ENCODE measurements at places on chromosomes 3 and 15.

- DNase-seq = no peak
Observed at GRCh38 chr3:31948280-31948679, 32.8 kb downstream of the OSBPL10 start.

DNA sequence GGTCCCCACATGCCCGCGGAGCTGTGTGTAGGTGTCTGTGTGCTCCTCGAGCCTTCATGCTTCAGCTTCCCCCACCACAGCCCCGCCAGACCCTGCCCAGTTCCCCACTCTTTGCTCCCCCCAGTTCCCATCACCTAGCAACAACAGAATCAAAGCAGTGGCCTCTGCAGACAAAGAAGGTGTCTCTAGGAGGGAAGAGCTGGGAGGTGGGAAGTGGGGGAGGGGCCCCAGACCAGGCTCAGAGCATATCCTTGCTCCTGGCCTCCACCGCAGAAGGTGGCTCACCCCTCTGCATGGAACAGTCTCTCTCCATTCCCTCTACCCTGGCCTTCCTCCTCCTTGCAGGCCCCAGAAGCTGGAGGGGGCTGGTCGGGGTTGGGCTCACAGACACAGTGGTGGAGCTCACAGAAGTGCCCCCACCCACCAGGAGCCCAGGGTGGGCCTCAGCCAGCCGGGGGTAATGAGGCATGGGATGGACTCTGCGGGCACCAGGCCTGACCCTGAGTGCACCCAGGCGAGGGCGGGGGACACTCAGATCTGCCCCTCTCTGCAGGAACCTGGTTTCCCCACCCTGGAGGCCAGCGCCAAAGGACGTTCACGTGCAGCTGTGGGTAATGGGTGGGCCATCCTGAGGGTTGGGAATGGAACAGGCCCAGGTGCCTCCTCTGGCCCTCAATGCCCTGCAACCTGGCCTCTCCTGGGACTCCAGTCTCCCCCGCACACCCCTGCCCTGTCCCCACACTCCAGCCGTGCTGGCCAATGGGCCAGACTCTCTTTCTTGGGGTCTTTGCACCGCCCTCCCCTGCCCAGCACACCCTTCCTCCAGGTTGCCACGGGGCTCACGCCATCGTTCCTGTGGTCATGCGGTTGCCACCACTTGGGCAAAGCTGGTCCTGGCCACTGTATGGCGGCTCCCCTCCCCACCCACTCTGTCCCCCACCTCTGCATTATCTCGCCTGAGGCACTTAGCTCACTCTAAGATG lies 53.4 kb downstream of the TPRA1 start:
- no peak for DNase-seq

DNA sequence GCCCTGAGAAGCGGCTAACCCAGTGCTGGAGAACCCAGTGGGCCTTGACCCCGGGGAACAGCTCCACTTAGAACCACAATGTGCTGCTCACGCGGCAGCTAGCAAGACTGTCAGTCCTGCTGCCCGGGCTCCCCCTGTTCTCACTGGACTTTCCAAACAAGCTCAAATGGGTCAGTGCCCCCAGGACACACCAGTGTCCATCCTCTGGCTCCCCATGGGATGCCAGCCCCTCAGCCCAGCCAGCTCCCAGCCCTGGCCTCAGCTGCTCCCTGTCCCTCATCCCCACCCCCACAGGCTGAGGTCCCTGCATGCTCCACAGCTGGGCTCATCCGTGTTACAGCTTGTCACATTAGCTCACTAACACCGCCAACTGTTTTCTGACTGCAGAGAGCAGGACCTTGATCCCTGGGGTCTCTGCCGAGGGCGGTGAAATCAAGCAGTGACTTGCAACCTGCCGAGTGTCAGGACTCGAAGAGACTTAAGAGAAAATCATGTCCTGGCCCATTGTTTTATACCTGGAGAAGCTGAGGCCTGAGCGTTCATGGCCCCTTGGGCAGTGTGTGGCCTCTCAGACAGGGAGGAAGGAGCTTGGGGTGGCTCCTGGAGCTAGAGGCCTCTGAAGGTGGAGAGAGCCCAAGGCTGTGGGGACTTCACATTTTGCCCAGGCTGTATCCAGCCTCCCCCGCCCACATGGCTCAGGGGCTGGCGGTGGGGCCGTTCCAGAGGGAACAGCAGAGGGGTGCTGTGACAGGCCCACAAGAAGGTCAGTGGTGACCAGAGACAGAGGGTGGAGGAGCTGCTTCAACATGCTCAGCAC lies 157.5 kb downstream of the MEGF11 start:
- DNase-seq = no peak

- no peak for DNase-seq
Observed at GRCh38 chr15:69165637-69166025, 5.2 kb downstream of the GLCE start.

GRCh38 chr15:65172531-65172930 lies 12.6 kb downstream of the CLPX start:
- DNase-seq = no peak

DNA sequence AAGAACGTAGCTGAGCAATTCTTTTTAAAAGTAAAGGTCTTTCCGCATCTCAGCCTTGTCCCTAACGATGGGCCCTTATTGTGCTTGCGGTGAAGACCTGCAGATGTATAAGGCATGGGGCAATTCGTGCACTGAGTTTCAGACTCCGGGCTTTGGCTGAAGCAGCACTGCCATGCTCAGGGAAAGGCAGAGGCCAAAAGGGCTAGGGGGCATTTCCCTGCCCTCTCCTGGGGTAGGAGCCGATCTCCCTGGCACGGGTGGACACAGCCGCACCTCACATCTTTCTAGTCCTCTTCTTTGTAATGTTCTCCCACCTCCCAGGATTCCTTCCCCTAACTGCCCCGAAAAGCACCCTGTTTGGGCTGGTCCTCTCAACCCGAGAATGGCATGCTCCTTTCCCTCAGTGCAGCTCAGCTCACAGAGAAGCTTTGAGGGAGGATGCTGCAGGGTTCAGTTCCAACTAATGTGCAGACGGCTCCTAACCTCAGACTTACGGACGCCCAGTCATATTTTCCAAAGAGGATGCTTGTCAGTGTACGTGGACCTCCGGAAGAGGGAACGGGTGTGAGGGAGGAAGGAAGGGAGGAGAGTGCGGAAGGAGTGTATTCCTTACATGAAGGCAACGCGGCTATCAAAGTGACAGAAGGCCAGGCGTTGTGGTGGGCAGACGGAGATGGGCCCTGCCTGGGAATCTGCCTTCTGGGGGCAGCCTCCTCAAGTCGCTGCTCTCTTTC lies 61.2 kb downstream of the SYNM start:
- no peak for DNase-seq

- no peak for DNase-seq
Observed at GRCh38 chr3:126908752-126909275, 74.1 kb upstream of the PLXNA1 start.

DNA sequence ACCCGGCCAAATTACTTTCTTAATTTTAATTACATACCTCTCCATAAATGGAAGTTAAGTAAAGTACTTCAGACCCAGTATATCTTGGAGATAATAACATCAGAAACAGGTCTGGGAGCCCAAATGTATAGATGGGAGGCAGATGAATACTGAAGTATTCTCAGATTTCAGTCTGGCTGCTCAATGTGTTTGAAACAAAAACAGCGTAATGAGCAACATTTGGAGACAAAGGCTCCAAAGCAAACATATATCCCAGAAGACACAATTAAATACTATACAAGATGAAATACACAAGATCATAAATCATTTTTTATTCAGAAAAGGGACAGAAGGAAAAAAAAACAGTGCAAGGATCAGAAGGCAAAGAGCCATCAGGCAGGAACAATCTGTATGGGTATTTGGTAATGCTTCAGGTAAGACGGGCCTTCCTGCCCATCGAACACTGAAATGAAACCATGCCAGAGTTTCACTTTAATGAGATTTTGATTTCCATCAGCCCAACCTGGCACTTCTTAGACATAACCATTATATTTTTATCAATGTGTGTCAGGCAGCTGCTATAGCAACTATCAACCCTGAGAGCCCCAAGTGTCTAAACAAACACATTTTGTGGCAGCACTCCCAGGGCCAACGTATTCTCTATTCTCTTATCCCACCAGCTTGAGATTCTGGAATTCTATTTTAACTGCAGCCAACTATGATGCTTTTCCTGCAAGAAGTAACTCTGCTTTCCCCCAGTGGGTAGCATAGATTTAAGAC lies 210.8 kb downstream of the STT3B start:
- DNase-seq = no peak

- no peak for DNase-seq
Observed at GRCh38 chr15:68192804-68193486, 12.2 kb downstream of the CALML4 start.

GRCh38 chr15:86591994-86592735 lies 512.5 kb downstream of the AGBL1 start:
- no peak for DNase-seq

GRCh38 chr15:57079931-57080620 lies 161.6 kb downstream of the TCF12 start:
- DNase-seq = no peak

DNA sequence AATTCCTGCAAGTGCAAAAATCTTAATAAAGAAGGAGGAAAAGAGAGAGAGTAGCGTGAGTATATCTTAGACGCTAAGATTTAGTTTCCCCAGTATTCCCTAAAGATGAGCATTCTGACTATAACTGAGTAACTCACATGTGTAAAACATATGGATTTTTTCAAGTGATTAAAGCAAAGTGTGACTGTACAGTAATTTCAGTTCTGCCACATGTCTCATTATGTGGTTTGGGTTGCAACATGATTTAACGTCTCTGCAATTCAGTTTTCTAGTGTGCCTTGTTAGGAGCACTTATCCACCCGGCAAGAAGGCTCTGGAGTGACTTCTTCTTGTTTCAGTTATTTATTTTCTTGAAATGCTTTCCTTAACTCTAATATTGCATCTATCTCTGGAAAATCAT lies 514.1 kb downstream of the ROBO1 start:
- DNase-seq = no peak

- DNase-seq = no peak
Observed at GRCh38 chr15:100160953-100161352, 180.8 kb downstream of the ADAMTS17 start.

DNA sequence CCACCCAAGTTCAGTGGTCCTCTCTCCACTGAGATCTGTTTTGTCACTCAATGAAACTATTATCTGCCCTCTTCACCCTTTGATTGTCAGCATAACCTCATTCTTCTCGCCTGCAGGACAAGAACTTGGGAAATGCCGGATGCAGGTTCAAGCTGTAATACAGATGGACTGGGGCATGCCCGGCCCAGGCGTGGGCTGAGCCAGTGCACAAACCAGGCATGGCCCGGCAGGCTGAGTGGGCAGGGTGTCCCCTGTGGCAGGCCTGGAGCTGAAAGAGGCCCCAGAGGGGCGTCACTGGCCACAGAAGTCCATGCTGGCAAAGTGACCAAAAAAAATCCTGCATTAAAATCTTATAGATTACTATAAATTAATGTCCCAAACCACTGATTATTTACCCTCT lies 638.9 kb upstream of the EPHA6 start:
- no peak for DNase-seq

DNA sequence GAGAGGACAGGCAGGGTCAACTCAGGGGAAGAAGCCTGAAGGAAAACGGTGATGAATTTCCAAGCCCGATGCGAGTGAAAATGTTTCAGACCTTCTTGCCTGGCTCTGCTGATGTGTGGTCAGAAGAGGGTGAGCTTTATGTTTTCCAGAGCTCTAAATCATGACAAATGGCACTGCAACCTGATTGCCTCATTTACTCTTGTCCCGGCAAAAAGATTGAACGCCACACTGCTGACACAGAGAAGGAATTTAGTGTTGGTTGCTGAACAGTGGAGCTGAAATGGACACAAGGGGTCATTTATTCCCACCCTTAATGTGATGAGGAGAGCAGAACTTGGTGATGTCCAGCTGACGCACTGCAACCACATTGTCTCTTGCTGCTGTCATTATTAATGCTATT lies 36.1 kb upstream of the GABRG3 start:
- no peak for DNase-seq

- peak; percentile 55 for DNase-seq
Observed at GRCh38 chr15:55282284-55282833, 7.3 kb downstream of the RAB27A start.

DNA sequence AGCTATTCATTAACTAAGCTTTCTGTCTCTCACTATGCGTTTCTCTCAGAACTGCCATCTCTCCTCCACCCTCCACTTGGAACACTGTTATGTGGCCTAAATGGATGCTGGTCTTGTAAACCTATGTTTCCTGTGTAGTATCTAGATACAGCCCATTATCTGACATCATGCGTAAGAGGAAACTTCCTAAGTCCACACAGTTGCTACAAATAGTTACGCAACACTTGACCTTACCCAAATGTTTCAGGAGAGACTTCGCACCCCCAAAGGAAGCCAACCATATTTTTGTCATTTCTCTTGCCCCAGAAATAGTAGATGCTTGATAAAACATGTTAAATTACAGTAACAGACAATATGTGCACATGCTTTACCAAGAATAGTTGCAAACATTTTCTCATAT lies 87.2 kb upstream of the TPRG1 start:
- DNase-seq = no peak

- DNase-seq = no peak
Observed at GRCh38 chr3:64462203-64462602, 225.6 kb downstream of the ADAMTS9 start.

- DNase-seq = no peak
Observed at GRCh38 chr3:8621872-8622271, 22.7 kb downstream of the SSUH2 start.

GRCh38 chr3:136938334-136938733 lies 19.4 kb upstream of the IL20RB start:
- no peak for DNase-seq

DNA sequence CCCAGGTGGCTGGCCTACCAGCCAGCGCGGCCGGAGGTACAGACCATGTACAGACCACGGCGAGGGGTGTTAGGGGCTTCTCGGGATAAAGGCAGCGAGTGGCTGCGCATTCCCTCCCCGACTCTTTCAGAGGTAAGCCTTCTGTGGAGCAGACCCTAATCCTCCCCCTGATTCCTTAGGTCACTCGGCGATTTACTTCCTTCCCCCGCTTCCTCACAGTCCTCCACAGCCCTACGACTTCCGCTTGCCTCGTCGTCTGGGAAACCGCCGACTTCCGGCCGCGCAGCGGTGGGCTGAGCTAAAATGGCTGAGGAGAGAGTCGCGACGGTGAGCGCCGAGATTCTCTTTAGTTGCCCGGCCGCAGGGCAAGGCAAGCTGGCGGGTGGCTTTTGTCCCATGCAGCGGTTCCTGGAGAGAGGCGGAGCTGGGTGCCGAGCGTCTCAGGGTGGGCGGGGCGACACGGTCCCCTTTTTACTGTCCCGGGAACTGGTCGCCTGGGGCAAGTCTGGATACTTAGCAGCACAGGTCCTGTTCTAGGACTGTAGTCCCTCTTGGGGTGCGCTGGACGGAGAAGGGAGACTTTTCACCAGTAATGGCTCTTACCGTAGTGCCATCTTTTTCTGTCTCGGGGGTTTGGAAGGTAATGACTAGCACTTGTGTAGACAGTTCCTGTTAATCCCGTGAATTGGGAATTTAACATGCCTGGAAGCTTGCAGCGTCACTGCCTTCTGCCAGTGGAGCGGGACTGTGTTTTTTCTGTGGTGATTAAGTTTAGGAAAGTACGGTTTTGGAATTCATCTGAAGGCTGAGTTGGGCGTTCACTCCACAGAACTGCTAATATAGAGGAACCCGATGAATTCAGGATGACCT lies at the start of the genes BBS4 and HIGD2B:
Gene BBS4 (plus strand): TSS at position 283 of the 870 bp plus-strand sequence. CDS start 21 bp downstream, at position 304.
Gene HIGD2B (minus strand): TSS at position 258 of the 870 bp plus-strand sequence. CDS start 9,808 bp downstream, outside the sequence.
- peak; percentile 88 for DNase-seq

Measured in CD4-positive, alpha-beta T cell treated with Interleukin-17A for 1 hour (primary cell).